ENCODE measurements at places on chromosomes 1 and 21.

- no peak for DNase-seq
Observed at GRCh38 chr1:235730007-235730406, 80.4 kb upstream of the GNG4 start.

DNA sequence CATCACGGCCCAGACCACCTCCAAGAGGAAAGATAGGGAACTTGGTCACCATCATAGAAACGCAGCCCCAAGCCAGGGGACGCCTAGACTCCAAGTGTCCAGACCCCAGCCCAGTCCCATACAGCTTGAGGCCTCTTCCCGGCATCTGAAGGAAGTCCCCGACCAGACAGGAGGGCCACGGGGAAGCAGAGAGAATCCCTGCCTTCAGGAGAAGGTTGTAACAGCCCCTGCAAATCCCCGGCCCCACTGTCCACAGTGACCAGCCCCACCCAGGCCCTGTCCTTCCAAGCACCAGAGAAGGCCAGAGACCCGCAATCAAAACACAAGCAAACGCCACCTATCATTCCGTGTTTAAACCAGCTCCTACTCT, 1.7 kb downstream of the SLC19A1 start:
- DNase-seq = no peak

DNA sequence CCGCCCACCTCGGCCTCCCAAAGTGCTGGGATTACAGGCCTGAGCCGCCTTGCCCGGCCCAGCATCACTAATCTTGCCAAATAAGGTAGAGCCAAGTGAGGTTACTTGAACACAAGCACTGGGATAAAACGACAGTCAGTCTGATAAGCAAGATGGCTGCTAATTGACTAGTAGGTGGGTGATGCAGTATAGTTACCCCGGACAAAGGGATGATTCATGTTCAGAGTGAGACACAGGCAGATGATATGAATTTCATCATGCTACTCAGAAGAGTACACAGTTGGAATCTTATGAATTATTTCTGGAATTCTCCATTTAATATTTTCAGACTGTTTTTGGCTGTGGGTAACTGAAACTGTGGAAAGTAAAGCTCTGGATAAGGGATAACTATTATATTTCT, 178.4 kb downstream of the USP25 start:
- DNase-seq = no peak

DNA sequence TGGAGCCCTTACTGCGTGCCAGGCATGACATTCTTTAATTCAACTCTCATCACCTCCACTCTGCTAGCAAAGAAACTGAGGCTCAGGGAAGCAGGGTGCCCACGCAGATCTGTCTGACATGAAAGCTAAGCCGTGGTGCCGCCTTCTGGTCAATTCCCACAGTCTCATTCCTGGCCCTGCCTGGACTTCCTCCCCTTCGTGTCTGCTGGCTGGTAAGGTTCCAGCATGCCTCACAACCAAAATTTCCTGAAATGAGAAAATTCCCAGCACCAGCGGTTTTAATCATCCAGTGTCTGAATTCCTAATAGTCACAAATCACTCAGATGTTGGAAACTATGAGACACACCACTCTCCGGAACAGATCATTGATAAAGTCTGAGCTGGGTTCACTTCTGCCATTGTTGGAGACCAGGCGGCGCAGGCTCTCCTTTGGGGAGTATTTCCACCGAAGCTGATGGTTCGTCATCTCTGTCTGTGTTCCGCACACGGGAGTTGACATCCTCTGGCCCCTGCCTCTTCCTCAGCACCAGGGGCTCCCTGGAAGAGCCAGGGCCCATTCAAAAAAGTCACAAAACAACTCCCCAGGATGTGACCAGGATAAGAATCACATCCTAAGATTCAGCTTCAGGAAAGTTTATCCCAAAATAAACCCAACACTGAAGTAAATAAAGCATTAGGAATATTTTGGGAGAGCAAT, 167.7 kb downstream of the PLPP3 start:
- DNase-seq = no peak

- DNase-seq = no peak
Observed at GRCh38 chr1:54267815-54268761, 68.1 kb downstream of the MRPL37 start.

DNA sequence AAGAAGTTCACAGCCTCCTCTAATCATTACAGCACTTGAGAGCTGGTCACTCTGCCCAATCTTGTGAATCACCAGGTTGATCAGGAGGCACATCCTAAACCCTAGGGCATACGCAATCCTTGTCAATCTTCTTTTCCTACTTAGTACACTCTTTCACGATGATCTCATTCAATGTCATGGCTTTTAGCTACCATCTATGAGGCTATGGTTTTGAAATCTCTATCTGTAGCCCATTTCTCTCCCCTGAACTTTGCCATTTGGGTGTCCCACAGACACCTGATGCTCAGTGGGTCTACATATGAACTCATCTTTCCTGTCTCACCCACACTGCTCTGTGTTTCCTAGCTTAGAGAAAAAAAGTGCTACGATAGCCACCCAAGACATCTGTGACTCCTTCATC, 1.9 kb upstream of the MED18 start:
- no peak for DNase-seq

GRCh38 chr21:46118316-46119143, 20.6 kb downstream of the COL6A2 start:
- DNase-seq = no peak

GRCh38 chr21:17118638-17119384, 394.0 kb upstream of the CXADR start:
- DNase-seq = no peak

DNA sequence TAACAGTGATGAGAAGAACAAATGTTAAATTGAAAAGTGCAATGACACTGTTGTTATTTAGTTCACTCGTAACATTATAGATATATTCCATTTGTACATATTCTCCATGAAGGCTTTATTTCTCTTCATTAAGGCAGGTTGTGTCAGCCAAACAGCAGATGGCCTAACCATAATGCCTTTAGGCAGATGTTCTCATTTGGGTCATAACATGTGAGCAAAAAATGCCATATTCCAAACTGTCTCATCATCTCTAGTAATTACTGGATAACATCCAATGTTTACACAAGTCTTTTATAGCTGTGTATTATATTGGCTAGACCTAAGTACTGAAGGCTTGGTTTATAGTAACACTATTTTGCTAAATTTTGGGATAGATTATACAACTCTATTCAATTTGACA, 87.2 kb upstream of the CHODL start:
- DNase-seq = no peak

GRCh38 chr1:210364479-210364878, 35.8 kb downstream of the HHAT start:
- no peak for DNase-seq

- no peak for DNase-seq
Observed at GRCh38 chr1:203327684-203328457, 22.6 kb downstream of the BTG2 start.

DNA sequence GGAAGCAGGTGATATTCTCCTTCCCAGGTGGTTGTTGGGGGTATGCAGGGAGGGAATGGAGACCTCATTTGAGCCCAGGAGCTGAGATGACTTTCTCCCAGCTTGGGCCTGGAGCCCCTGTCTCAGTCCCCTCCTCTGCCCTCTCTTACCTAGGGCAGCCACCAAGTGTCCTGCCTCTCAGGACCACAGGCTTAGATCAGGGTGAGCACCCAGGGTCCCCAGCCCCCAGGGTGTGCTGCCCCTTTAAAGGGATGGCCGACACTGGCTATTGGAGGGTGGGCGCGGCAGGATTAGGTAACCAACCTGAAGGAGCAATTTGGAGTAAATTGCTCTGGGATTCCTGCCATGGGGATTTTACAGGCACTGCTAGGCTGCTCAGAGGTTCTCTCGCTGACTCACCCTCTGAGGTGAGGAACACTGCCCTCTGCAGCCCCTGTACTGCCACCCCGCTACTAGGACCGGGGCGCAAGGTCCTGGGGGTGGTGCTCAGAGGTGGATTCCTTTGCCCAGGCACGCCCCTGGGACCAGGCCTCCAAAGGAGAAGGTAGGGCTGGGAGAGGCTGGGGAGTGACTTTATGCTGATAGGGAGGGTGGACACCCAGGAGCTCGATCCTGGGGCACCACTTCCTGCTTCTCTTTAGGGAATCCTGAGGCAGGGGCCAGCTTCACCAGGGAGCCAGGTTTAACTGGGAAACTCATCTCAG, 1.5 kb downstream of the RPS6KA1 start:
- DNase-seq = no peak

DNA sequence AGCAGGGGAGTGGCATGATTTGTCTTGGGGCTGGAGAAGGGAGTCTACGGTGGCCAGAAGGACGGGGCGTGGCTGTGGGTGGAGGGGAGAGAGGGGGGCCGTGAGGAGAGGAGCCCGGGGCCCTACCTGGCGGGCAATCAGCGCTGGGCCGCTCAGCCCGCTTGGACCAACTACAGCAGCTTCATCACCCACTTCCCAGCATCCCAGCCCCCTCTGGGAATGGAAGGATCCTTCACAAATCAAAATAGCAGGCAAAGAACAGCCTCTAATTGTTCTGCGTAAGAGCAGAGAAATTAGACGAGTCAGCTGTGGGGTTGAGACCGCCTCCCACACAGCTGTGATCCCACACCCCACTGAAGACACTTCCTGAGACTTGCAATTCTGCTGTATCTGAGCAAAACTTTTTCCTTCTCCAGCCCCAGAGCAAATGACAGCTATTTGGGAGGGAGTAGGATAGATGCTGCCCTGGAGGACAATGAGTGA, 43.5 kb downstream of the OPRD1 start:
- no peak for DNase-seq

GRCh38 chr1:202181586-202181985, 12.0 kb upstream of the LGR6 start:
- no peak for DNase-seq

DNA sequence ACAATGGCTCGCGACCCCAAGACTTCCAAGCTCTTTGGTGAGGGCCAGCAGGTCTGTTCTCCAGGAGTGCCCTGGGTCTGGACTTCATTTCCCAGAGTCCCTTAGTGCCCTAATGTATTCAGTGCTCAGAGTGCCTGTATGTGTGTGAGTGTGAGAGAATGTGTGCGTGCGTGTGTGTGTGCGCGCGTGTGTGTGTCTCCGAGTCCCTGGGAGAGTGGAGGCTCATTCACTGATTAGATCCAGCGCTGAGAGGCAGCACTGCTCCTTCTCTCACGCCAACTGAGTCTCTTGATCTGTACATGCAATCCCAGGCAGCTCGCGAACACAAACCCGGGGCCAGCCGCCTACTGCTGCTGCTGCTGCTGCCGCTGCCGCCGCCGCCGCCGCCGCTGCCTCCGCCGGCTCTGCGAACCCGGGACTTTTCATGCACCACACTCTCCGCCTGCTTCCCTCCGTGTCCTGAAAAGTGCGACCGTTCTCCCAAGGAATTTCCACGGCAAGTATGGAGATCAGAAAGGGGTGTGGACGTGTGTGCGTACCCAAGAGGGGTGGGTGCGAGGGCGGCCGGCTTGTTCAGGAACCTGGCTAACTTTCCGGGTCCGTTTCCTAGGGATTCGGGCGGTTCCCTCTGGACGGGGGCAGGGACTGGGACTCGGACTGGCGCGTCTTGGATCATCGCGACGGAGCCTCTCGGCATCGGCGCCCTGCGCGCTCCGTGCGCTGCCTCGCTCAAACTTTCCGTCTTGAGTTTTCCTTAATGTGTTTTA, at the start of gene RNF220:
Gene RNF220, plus strand, starts transcription at position 225 of the 767 bp plus-strand sequence.
- no peak for DNase-seq

DNA sequence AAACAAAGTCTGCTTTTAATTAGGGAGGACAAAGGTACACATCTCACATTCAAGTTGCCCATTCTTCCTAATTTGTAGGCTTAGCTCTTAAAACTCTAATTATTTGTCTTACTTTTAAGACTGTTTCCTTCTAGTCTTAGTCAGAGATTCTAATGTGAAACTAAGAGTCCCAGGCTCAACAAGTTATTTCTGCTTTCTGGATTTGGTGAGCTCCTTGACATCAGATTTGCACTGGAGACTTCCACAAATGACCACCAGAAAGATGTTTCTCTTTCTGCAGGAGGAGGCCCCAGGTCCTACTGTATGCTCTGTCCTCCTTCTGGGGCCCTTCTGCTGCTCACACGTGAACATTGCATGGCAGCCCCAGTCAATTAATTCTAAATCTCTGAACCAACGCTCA, 194.2 kb upstream of the JUN start:
- DNase-seq = no peak

DNA sequence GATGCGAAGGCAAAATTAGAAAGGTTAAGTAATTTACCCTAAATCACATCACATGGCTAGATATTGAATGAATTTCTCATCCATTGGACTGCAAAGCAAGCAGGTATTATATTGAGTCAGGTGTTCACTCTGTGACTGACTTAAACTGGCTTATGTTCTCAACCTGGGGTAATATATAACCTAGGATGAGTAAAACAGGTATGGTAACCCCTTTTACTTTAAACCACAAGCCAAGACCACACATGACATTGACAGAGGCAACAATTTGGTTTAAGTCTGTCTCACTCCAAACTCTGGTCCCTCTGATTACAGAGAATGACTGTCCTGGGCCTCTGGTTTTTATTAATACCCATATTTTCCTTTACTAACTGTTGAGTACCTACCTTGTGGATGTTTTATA, 33.3 kb downstream of the MAEL start:
- DNase-seq = no peak

- no peak for DNase-seq
Observed at GRCh38 chr1:222754366-222755139, 17.6 kb downstream of the FAM177B start.

GRCh38 chr1:169149555-169150286, 43.2 kb downstream of the ATP1B1 start:
- DNase-seq = no peak

DNA sequence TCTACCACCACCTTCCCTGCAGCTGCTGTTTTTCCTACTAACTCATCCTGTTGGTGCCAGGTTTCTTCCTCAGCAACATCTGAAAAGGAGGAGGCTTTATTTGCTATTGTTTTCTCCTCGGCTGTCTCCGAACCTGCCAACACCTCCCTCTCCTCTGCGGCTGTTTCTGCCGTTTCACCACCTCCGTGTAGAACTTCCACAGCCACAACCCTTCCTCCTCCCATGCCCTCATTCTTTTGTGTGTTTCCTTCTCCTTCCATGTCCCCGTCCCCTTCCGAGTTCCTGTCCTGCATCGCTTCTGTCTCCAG, 59.0 kb upstream of the LRRC53 start:
- no peak for DNase-seq

- no peak for DNase-seq
Observed at GRCh38 chr1:193558491-193559028, 372.1 kb upstream of the B3GALT2 start.

- no peak for DNase-seq
Observed at GRCh38 chr21:15978215-15978738, 248.5 kb downstream of the USP25 start.

DNA sequence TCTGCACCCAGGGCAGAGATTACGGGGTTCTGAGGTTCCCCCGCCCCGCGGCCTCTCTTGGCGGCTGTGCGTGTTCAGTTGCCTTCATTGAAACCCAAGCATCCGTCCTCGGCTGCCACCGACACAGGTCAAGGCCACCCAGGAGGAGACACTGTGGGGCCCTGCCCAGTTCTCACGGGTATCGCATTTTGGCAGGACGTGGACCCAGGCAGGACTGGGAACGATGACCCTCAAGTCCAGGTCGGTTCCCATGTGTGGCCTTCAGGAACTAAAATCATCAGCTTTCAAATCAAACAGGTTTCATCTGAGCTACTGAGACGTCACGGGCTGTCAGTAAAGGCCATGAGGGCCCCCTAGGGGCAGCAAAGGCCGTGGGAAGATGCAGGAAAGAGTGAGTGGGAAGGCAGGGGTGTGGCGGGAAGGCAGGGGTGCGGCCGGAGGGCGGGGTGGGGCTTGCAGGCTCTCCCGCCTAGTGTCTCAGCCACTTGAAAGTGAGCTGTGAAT, 7.0 kb upstream of the C1orf174 start:
- DNase-seq = no peak

Data from cortex of kidney (tissue), 1 donor.